ENCODE measurements at places on chromosomes 5 and 9.

- no peak for DNase-seq
Observed at GRCh38 chr5:57683036-57683630, 200.5 kb upstream of the ACTBL2 start.

DNA sequence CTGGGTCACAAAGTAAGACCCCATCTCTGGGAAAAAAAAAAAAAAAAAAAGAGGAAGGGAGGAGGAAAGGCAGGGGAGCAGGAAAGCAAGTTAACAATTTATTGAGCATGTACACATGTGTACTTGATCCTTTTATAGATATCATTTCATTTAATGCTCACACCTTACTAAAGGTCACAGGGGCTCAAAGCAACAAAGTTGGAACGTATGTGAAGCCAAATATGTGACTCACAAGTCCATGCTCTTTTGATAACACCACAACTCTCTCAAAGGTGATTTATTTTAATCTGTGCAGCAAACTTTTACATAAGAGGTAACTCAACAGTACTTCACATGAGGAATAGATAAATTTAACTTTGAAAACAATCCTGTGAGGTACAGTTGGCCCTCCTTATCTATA lies 34.4 kb upstream of the DTWD2 start:
- DNase-seq = no peak

- no peak for DNase-seq
Observed at GRCh38 chr9:103261951-103262350, 266.8 kb downstream of the CYLC2 start.

- no peak for DNase-seq
Observed at GRCh38 chr5:52702877-52703276, 84.8 kb upstream of the ITGA1 start.

- no peak for DNase-seq
Observed at GRCh38 chr5:77171141-77171910, 39.2 kb upstream of the PDE8B start.

DNA sequence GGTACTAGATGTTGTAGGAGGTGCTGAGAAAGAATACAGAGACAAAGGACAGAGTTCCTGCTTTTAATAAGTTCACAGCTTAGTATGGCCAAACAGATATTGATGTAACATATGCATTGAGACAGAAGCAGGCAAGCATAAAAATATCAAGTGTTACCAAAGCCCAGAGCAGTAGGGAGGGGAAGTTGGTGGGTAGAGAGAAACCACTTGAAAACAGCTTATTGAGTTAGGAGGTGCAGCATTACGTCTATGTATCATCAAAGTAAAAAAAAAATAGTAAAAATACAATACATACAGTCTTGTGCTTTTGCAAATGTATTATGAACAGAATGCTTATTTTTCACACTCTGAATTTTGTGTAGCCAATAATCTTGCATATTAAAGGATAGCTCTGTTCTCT lies 441.8 kb upstream of the SGCD start:
- DNase-seq = no peak

DNA sequence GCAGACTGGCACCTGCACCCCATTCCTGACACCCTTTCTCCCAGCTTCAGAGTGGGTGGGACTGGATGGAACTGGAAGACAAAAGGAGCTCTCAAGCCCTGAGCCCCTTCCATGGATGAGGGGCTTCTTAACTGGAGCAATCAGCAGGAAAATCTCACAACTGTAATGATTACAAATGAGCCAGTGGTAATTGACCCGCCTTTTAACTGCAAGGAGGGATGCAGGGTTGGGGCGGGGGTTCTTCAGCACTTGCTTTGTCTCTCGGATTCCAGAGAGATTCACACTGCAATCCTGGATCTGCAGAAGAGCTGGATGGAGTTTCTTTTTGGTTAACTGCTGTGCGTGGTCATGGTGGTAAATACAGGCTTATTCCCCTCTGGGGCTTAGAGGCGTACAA lies 160.1 kb upstream of the SHB start:
- DNase-seq = no peak

- DNase-seq = peak; percentile 67
Observed at GRCh38 chr5:176692839-176693476, 45.7 kb downstream of the TSPAN17 start.

- no peak for DNase-seq
Observed at GRCh38 chr5:131587541-131587940, 47.5 kb downstream of the RAPGEF6 start.

DNA sequence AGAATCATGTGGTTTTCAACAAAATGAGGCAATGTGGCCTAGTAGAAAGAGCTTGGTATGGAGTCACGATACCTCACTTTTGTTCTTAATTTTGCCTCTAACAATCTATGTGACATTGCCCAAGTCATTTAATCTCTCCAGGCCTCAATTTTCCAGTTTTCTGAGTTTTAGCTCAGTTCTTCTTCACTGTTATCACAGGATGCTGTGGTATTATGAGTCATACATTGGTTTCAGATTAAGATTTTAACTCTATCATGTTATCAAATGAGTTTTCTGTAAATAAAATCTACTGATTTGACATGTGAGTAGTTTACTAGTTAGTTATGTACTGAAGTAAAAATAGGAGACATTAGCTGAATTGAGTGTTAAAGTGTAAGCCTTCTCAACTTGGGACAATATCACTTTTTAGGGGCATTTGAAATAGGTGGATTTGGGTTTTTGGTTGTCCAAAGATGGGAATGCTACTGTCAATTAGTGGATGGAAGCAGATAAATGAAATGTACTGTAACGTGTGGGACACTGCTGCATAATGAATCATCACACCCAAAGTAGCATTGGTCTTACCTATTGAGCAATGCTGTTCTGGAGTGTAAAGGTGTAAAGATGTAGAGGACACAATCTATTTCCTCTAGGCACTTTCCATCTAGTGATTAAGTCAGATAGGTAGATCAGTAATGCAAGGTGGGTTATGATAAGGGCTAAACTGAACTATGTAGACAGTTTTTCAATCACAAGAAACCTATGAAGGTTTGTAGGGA lies 73.3 kb downstream of the NNT start:
- no peak for DNase-seq

GRCh38 chr5:105088102-105088501 lies 1525.5 kb upstream of the NUDT12 start:
- no peak for DNase-seq

DNA sequence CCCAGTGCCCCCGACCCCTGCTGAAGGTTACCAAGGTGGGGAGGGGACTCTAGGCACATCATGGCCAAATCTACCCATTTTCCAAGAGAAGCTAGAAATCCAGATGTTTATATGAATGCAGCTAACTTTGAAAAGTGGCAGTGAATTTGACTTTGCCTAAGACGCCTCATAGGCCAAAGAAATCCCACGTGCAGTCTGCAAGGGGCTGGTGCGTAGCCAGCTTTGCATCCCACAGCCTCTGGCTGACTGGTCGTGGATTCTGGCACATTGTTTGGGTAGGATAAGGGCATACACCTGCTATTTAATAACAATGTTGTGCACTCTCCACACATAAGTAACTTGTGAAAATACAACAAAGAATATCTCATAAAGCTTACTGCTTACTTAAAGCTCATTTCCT lies 3.5 kb upstream of the GADD45G start:
- no peak for DNase-seq

DNA sequence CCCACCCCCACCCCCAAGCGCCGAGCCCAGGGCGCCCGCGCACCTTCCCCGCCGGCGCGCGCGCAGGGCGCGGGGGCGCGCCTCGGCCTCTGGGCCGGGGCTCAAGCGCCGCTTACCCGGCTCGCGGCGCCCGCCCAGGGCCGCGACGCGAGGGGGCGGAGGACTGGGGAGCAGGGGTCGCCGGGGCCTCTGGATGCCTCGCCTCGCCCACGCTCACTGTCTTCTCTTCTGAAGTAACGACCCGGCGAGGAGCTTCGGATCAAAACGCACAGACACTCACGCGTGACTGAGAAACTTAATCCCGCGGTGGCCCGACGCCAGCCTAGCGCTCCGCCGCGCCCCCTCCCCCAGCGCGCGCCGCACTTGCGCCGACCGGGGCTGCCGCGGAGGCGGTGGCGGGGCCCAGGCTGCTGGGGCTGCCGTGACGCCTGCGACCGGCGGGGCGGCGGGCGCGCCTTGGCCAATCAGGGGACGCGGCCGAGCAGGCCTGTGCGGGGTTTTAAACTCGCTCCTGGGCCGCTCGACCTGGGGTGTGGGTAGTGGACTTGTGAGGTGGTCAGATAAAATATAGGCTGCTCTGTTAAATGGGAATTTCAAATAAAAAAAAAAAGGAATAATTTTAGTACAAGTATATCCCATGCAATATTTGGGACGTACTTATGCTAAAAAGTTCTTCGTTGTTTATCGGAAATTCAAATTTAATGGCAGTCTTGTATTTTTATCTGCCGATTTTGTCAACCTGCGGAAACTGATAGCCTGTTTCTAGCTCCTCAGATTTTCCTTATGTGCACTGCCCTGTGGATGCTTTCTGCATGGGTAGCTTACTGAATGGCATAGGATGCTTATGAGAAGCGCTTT lies at the start of gene MPDZ:
TSS of gene MPDZ (minus strand) at position 409 of the 858 bp plus-strand sequence. CDS start 29,377 bp downstream, outside the sequence.
- peak; percentile 63 for DNase-seq

GRCh38 chr9:34988218-34989002 lies 1.1 kb upstream of the DNAJB5 start:
- peak; percentile 58 for DNase-seq

- DNase-seq = peak; percentile 67
Observed at GRCh38 chr9:33225319-33226147, 14.4 kb upstream of the SPINK4 start.

DNA sequence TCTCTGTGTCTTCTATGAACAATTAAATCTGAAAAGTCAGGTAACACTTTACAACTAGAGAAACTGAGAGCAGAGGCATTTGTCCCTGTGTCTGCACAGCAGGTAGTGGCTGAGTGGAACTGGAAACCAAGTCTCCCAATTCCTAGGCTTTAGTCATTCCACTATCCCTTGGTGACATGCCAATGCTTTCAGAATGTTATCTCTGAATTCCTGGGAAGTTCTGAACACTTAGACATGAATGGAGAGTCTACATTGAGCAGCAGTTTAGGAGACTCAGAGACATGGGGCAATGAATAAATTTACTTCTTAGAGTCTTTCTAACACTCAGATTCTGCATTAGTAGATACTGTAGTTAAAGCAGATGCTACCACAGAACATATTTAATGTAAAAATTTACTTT lies 94.8 kb upstream of the APC start:
- no peak for DNase-seq

GRCh38 chr5:134184155-134185135 lies 7.7 kb upstream of the SKP1 start:
- no peak for DNase-seq

GRCh38 chr5:126852091-126852571 lies 75.2 kb downstream of the LMNB1 start:
- DNase-seq = no peak

- no peak for DNase-seq
Observed at GRCh38 chr9:112341730-112342129, 8.3 kb upstream of the PTBP3 start.

- DNase-seq = no peak
Observed at GRCh38 chr5:6359555-6360322, 18.6 kb downstream of the MED10 start.

DNA sequence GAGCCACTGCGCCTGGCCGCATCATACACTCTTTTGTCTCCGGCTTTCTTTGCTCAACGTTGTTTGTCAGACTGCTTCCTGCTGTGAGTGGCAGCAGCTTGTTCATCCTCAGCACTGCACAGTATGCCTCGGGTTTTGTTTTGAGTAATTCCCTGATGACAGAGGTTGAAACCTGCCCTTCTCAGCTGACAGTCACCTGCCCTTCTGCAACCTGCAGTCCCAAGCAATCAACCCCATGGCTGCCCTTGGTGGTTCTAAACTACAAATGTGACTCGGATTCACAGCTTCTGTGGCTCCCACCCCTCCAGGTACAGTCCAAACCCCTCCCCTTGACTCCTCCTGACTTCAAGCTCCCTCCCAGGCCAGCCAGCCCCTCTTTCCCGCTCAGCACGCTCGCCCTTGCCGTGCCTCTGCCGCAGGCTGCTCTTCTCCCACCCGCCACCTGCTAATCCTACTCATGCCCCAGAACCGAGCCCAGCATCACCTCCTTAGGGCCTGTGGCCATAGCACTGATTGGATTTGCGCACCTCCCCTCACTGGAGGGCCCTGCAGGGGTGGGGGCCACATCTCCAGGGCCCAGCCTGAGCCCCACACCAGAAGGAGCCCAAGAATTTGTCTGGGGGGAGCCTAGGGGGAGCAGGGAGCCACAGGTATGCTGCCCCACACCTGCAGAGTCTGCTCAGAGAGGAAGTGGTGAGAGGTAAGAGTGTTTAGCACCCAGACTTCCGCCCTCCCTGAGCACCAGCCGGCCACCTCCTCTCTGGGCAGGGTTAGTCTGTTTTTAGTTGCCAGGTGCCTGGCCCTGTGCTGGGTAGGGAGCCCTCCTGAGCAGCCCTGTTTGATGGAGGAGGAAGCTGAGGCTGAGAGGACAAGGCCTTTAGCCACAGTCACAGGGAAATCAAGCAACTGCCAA lies 10.1 kb downstream of the EEIG1 start:
- DNase-seq = peak; percentile 76

DNA sequence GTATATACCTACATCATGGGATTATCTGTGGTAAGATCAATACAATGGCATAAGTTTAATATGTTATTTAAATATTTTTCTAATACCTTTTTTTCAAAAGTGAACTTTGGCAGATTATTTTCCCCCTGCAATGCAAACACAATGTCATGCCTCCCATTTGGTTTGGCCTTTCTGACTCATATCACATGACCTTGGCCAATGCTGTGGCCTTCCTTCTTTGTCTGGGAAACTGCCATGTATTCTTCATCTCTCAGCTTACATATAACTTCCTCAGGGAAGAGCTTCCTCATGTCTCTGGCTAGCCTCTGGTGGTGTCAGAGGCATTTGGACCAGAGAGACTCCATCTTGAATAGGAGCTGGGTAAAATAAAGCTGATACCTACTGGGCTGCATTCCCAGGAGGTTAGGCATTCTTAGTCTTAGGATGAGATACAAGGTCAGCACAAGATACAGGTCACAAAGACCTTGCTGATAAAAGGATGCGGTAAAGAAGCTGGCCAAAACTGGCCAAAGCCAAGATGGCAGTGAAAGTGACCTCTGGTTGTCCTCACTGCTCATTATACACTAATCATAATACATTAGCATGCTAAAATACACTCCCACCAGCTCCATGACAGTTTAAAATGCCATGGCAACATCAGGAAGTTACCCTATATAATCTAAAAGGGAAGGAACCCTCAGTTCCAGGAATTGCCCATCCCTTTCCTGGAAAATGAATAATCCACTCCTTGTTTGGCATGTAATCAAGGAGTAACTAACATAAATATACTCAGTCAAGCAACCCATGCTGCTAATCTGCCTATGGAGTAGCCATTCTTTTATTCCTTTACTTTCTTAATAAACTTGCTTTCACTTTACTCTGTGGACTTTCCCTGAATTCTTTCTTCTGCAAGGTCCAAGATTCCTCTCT lies 76.0 kb downstream of the C9orf153 start:
- no peak for DNase-seq

DNA sequence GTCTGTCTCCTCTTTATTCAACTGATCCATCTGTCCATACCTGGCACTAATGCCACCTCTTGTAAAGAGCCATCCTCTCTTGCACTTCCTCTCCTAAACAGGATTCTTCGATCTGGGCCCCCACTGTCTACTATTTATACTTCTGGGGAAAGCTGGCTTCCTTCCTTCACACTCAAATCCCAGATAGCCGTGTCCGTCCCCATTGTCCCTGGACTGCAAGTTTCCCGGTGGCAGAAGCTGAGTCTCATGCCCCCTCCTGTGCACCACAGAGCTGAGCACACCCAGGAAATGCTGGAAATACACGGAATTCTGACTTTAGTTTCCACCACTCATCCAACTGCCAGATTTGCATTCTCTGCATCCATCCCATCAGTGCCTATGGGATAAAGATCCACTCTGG lies 84.0 kb downstream of the MARCHF11 start:
- no peak for DNase-seq

All from DMS79 treated with DMSO at 0.1 percent for 48 hours (cell line).